ENCODE measurements at places on chromosomes 11 and 22.

- no peak for DNase-seq
These were observed 20.1 kb upstream of the MRGPRX2 start for GRCh38 chr11:19080579-19080993.

DNA sequence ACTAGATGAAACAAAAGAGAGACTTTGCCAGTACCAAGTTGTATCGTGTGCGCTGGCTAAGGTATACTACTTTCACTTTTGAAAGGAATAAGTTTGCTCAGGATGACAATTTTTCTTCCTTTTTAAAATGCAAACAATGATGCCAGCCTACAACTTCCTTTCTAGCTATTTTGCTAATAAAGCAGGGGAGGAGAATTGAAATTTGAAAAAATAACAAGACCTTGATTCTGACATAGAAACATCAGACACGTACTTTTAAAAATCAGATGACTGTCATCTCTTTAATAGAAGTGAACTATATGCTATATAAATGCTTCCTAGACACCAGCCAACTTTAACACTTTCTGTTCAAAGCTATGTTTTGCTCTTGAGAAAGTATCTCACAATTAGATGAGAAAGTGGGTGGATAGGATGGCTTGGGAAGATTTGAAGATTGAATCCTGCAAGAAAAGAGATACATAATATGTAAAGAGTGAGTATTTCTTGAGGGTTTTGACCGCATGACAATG, 41.7 kb upstream of the BLID start:
- DNase-seq = no peak

GRCh38 chr11:118635237-118635591, 27.8 kb downstream of the PHLDB1 start:
- no peak for DNase-seq

DNA sequence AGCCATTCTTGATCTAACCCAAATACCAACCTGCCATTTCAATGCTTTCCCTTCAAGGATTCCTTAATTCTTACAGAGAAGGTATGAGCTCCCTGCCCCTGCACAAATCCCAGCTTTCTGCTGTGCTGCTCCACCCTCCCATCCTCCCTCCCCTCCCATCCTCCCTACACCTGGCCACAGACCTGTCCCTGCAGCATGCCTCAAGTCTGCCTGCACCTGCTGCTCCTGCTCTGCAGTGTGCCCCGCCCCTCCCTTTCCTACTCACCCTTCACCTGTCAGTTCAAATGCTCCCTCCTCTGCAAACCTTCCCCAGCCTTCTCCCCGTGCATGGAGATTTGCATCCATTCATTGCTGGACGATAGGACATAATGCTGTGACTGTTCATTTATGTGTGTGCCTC, 139.9 kb upstream of the NARS2 start:
- no peak for DNase-seq

GRCh38 chr11:132692891-132693290, 839.4 kb downstream of the OPCML start:
- DNase-seq = no peak

GRCh38 chr22:45280587-45280980, 4.2 kb upstream of the UPK3A start:
- DNase-seq = no peak

DNA sequence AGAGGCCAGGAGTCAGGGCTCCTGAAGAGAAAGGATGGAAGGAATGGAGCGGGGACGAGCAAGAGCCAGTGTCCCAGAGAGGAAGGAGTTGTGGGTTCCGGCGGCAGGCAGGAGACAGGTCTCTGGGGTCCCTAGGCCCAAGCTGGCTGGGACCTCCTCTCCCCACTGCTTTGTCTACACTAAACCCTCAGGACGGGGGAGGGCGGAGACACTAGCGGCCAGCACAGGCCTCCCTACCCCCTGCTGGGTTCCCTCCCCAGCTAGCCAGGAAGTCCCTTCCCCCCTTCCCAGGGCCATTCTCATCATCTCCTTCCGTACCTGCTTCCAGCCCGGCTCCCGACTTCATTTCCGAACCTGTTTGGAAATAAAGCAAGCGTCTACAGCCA, 79.5 kb downstream of the ST3GAL4 start:
- DNase-seq = no peak

DNA sequence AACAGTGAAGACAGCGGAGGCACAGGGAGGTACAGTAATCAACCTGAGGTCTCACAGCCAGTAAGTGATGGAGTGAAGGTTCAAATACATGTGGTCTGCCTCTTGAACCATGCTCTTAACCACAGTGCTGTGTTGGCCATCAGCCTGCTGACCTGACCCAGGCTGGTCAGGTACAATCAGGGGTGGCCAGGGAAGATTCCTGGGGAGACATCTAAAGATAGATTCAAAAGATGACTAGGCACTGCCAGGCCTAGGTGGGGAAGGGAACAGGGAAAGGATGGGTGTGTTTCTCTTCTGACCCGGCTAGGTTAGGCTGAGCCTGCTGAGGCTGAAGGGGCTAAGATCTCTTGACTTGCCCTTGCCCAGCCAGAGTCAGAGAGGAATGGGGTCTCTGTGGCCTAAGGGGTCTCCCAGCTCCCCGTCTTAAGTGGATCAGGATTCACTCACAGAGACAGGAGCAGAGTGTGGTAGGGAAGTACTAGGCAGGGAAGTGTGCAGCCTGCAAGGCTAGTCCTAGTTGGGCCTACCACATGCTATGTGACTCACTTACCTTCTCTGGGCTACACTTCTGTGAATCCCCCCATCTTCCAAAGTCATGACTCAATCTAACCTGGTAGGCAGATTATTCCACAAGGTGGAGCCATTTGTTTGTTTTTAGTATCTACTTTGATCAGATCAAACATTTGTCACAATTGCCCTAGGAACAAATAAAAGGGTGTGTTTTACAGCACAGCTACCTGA, 10.4 kb upstream of the SREBF2 start:
- no peak for DNase-seq

DNA sequence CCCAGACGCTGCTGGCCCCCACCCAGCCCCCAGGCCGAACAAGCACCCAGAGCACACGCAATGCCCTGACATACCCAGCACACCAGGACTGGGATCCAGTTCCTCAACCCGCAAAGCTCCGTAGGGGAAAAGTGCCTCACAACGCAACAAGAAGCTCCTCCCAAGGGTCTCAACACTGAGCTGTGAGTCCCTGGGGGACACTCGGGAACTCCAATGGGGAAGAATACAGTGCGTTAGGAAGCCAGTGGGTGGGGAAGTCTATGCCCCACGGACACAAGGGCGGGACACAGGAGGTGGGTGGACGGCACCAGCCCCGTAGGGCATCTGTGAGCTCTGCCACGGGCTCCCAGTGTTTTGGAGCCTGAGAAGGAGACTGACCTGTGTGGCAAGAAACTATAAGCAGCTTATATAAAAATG, 1.6 kb downstream of the DEAF1 start:
- DNase-seq = no peak

DNA sequence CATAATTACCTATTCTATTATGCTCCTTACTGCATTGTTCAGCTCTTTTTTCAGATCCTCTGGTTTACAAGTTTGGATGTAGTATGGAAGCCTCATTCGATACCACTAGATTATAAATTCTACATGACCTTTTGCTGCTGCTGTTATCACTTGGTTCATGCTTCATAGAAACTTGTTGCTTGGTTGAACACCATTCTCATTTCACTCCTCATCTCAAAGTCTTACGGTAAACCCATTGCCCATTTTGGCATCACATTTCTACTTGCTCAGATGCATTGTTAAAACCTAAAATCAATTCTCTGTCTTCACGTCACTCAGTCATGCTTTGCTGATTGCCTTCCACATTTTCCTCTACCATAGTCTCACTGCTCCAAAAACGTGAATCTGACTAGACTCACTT, 155.5 kb upstream of the DDI1 start:
- no peak for DNase-seq

GRCh38 chr11:40421208-40421981, 1038.1 kb downstream of the LRRC4C start:
- no peak for DNase-seq
